ENCODE measurements at places on chromosomes 3 and 15. TPM values are rescaled to one million over a fixed set of nuclear protein-coding genes. Genes with fewer than 3 reads are reported as not detected.

DNA sequence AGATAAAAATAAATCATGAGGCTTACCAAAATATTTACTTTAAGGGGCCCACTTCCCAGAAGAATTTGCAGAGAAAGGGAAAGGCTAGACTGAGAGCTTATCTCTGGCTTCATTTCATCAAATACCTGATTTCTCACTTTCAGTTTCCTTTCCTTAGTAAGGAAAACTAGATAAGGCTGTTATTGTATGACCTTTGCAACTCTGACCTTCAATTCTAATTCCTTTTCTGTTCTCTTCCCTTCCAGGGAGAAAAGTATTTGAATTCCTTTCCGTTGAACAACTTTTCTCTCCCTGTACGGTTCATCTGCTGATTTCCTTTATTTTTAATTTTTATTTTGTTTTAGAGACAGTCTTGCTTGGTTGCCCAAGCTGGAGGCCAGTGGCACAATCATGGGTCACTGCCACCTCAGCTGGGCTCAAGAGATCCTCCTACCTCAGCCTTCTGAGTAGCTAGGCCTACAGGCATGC lies 7.1 kb upstream of the PXK start:
- peak; percentile 24 for DNase-seq

DNA sequence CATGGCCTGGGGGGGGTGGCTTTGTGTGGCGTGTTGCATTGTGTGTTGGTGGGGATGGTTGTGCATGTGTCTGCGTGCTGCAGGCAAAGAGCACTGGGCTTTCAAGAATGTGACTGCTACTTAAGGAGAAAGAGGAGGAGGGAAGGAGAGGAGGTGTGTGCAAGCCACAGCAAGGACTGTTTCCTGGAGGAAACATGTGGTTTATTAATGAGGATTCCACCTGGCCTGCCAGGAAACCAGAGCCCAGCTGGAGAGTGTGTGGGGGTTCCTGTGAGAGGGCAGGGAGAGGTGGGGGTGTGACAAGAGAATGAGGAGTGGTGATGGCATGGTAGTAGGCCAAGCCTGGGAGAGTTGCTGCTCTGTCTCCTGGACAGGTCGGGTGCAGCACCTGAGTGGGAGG lies 258.1 kb upstream of the ROPN1 start:
- peak; percentile 68 for DNase-seq

- peak; percentile 58 for DNase-seq
These were observed 659.0 kb downstream of the NTRK3 start for GRCh38 chr15:87597346-87598052.

ANKUB1 gene
- total RNA-seq, result not detected

DNA sequence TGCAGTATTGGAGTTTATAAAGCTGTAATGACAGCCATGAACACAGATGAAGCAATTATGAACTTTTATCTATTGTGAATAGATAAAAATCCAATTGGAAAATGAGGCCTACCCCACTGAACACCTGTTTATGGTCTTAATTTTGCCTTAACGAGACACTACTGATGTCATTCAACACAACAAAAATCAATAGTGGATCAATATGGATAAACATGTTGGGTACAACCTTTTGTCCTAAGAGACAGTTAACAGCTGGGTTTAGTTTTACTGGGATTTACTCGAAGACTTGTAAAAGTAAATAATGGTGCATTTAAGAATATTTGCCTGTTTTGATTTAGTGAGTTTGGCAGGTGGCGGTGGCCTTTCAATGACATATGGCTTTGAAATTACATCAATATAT lies 217.8 kb downstream of the NR1D2 start:
- DNase-seq, result no peak

GRCh38 chr15:26974120-26974780 lies 3.3 kb downstream of the GABRG3 start:
- no peak for DNase-seq

DNA sequence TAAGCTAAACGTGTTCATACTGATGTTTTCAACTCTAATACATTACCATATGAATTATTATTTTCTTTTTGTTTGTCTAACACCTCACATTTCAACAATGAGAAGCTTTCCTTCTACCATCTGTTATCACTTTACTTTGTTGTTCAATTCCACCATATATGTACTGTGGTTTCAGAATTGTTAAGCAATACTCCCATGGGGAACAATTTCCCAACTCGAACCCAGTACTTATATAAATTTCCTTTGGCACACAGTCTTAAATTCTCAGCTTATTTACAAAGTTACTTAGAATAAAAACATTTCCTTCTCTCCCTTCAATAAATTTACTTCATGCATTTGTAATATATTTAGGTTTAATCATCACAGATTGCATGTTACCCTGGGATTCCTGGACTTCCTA lies 1764.4 kb downstream of the OTOL1 start:
- DNase-seq, result no peak

LTK gene
- total RNA-seq, result not detected

DNA sequence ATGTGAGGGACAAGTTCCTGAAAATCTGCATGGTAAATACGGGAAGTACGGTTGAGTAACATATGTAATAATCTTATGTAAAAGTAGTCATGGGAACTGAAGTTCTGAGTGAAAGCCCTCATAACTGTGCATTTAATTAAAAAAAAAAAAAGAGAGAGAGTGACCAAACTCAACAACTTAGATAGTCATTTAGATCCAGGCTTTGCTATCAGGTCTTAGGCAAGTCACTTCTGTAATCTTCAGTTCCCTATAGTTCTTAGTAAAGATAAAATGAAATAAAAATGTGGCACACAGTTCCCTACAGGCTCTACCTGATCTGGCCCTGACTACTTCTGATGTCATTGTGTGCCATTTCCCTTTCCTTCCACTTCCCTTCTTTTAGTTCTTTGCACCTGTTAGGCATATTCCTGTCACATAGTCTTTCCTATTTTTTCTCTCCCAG lies 15.0 kb downstream of the RNF111 start:
- DNase-seq, result no peak

DNA sequence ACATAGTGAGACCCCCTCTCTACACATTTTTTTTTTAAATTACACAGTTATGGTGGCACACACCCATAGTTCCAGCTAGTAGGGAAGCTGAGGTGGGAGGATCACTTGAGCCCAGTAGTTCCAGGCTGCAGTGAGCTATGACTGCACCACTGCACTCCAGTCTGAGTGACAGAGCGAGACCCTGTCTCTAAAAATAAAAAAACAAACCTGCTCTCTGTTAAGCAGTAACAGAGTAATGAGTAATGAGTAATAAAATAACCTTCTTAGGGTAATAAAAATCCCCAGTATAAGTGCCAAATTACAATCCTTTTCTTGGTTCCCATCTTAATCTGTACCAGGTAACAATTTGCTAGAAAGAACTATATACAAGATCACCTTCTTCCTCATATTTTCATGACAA lies 65.9 kb upstream of the PLXND1 start:
- no peak for DNase-seq

TTC23 gene
- 34.5 TPM for total RNA-seq

GRCh38 chr3:174340624-174341587 lies 518.2 kb upstream of the NAALADL2 start:
- no peak for DNase-seq

ZNF660 gene
- total RNA-seq, result 0.64 TPM

All from M059J (cell line).